Gastroesophageal sphincter (tissue), 4 donors: ENCODE measurements at places on chromosomes 3 and 15.

DNA sequence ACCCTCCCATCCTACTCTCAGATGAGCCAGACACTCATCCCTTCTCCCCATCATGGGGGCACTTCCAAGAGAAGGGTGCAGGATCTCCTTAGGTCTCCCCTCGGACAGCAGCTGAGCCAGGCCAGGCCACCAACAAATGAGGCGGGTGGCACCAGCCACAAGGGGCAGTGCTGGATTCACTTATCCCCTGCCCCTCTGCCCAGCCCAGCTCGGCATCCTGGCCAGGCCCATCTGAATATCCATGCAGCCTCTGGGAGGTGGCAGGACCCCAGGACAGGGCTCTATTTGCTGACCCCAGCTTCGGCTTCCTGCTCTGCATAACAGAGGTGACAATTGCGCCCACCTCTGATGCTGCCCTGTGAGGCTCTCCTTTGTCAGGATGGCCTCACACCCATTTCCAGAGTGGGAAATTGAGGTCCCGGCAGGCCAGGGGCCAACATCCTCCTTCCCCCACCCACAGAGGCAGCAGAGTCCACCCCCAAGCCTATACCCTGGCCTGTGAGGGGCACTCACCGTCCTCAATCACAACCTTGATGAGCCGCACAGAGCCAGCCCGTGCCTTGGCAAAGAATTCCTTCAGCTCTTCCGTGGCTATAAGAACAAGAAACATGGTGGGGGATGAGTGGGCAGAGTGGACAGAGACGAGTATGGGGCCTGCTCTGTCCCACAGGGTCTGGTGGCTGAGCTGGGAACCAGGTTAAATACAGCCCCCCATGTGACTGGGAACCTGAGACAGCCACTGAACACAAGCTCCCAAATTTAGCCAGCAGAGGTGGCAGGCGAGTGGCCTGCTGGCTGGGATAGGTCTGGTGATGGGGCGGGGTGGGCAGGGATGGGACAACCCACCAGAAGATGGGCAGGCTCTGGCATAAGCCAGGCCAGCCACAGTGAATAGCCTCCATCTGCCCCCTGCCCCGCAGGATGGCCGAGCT lies 4.2 kb downstream of the TWF2 start:
- H3K36me3 ChIP-seq, result peaks cover 55% of the 10 kb centered on the region
- ATAC-seq, result no peak
- H3K4me1 ChIP-seq, result no peaks in the 10 kb centered on the region
- no peaks in the 10 kb centered on the region for H3K27me3 ChIP-seq
- H3K27ac ChIP-seq, result no peak overlapping the region

GRCh38 chr3:6862880-6863195 lies 1.9 kb downstream of the GRM7 start:
- H3K27ac ChIP-seq, result no peak overlapping the region
- no peak for ATAC-seq
- H3K36me3 ChIP-seq, result no peaks in the 10 kb centered on the region
- H3K27me3 ChIP-seq, result peaks cover 51% of the 10 kb centered on the region

DNA sequence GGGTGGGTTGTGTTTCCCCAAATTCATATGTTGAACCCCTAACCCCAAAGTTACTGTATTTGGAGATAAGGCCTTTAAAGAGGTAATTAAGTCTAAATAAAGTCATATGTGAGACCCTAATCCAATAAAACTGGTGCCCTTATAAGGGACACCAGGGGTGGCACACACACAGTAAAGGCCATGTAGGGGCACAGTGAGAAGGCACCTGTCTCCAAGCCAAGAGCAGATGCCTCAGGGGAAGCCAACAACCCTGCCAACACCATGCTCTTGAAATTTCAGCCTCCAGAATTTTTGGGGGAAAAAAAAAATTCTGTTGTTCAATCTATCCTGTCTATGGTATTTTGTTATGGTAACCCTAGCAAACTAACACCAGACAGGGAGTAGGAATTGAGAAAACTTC lies 1.5 kb upstream of the GMNC start:
- no peaks in the 10 kb centered on the region for H3K36me3 ChIP-seq
- no peaks in the 10 kb centered on the region for H3K27me3 ChIP-seq
- H3K4me1 ChIP-seq, result no peaks in the 10 kb centered on the region
- no peak overlapping the region for H3K27ac ChIP-seq
- no peak overlapping the region for H3K4me3 ChIP-seq
- no peak for ATAC-seq

- no peaks in the 10 kb centered on the region for H3K36me3 ChIP-seq
- no peaks in the 10 kb centered on the region for H3K27me3 ChIP-seq
- H3K27ac ChIP-seq, result no peak overlapping the region
Observed at GRCh38 chr3:101281521-101282030, 38.8 kb downstream of the IMPG2 start.

- H3K27me3 ChIP-seq, result no peaks in the 10 kb centered on the region
- peak overlapping the region; percentile 11 for H3K27ac ChIP-seq
- H3K4me1 ChIP-seq, result no peaks in the 10 kb centered on the region
- peak; percentile 66 for ATAC-seq
Observed at GRCh38 chr3:73389117-73389813, 235.5 kb downstream of the PDZRN3 start.

- H3K36me3 ChIP-seq, result no peaks in the 10 kb centered on the region
- peaks cover 20% of the 10 kb centered on the region for H3K4me1 ChIP-seq
- ATAC-seq, result peak; percentile 17
- H3K27ac ChIP-seq, result peak overlapping the region; percentile 81
- H3K27me3 ChIP-seq, result no peaks in the 10 kb centered on the region
- H3K4me3 ChIP-seq, result peak overlapping the region; percentile 15
Observed at GRCh38 chr3:48561045-48561736, 2.4 kb downstream of the UCN2 start.

- H3K27ac ChIP-seq, result peak overlapping the region; percentile 2
- H3K4me1 ChIP-seq, result peaks cover 27% of the 10 kb centered on the region
- no peaks in the 10 kb centered on the region for H3K27me3 ChIP-seq
- no peaks in the 10 kb centered on the region for H3K36me3 ChIP-seq
- no peak for ATAC-seq
Observed at GRCh38 chr15:56817321-56818080, 84.2 kb upstream of the ZNF280D start.

GRCh38 chr15:42911058-42911592 lies 9.5 kb downstream of the TTBK2 start:
- H3K27me3 ChIP-seq, result no peaks in the 10 kb centered on the region
- no peaks in the 10 kb centered on the region for H3K4me1 ChIP-seq
- no peak overlapping the region for H3K4me3 ChIP-seq

GRCh38 chr3:137264071-137264820 lies 306.5 kb downstream of the IL20RB start:
- no peak overlapping the region for H3K27ac ChIP-seq
- peak; percentile 42 for ATAC-seq
- peaks cover 6% of the 10 kb centered on the region for H3K27me3 ChIP-seq
- no peaks in the 10 kb centered on the region for H3K36me3 ChIP-seq
- no peak overlapping the region for H3K4me3 ChIP-seq
- H3K4me1 ChIP-seq, result no peaks in the 10 kb centered on the region

DNA sequence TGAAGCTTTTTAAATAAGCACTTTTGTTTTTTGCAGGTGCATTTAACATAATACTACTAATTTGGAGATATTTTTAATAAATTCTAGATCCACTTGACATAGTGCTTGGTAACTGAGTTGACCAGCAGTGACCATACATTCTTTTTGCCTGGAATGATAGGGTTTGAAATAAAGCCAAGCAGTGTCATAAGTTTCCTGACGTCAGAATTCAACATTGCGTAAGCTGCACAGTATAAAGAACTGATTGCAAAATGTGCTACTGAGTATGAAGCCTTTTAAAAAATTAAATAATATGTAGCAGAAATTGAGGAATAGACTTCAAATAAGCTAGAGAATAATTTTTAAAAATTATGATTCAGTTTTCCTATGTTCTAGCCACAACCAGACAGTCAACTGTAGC lies 454.6 kb upstream of the ARPP21 start:
- no peak for ATAC-seq
- H3K27me3 ChIP-seq, result no peaks in the 10 kb centered on the region
- H3K36me3 ChIP-seq, result no peaks in the 10 kb centered on the region
- H3K4me1 ChIP-seq, result no peaks in the 10 kb centered on the region
- H3K4me3 ChIP-seq, result no peak overlapping the region
- H3K27ac ChIP-seq, result no peak overlapping the region

DNA sequence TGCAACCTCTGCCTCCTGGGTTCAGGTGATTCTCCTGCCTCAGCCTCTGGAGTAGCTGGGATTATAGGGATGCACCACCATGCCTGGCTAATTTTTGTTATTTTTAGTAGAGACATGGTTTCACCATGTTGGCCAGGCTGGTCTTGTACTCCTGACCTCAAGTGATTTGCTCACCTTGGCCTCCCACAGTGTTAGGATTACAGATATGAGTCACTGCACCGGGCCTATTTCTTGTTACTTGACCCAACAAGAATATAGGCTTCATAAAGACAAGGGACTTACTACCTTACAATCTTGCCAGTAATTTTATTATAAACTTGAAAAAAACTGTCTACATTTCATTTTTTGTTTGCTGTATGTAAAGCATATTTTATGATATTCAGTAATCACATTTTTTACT lies 21.4 kb upstream of the ZBTB47 start:
- H3K27me3 ChIP-seq, result no peaks in the 10 kb centered on the region
- H3K27ac ChIP-seq, result no peak overlapping the region
- H3K4me1 ChIP-seq, result no peaks in the 10 kb centered on the region
- no peak overlapping the region for H3K4me3 ChIP-seq
- ATAC-seq, result no peak

DNA sequence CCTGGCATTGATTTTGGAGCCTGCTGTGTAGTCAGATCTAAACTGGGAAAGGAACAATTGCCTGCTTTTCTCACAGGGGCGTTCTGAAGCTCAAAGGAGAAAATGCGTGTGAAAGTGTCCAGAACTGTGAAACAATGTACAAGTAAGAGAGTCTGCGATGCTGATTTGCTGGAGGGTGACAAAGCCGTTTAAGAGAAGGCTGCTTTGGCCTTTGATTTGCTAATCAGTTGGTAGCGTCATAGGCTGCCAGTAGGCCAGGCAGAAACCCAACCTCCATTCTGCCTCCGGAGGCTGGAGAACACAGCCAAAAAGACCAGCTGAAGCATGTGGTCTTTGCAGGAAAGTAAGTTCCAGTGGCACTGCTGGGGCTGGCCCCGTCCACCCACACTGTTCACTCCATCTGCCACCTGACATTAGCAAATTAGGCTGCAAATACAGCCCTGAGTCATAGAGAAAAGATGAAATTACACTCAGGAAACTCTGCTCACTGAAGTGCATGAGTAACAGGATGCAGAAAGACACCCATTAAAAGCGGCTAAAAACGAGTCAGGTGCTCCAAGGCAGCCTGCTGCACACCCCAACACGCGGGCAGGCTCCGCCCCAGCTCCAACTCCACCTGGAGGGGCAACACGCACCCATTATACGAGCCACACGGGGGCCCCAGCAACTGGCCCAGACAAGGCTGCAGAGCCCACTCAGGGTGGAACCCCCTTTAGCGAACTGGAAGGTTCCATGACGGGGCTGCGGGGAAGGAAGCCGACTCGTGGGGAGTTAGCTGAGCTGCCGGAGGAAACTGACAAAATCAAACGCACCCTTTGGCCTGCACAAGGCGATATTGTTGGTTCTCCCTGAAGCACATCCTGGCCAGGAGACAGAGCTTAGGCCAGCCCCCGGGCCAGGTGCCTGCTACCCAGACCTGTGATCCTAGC lies 31.6 kb downstream of the ZDHHC19 start:
- no peaks in the 10 kb centered on the region for H3K36me3 ChIP-seq
- no peaks in the 10 kb centered on the region for H3K27me3 ChIP-seq
- H3K27ac ChIP-seq, result no peak overlapping the region
- H3K4me3 ChIP-seq, result no peak overlapping the region
- H3K4me1 ChIP-seq, result no peaks in the 10 kb centered on the region
- ATAC-seq, result no peak

- H3K36me3 ChIP-seq, result no peaks in the 10 kb centered on the region
- ATAC-seq, result peak; percentile 46
- peak overlapping the region; percentile 88 for H3K4me3 ChIP-seq
- peaks cover 2% of the 10 kb centered on the region for H3K4me1 ChIP-seq
Observed at GRCh38 chr3:197750396-197750831, 731 bp downstream of the FYTTD1 start.

- H3K4me3 ChIP-seq, result no peak overlapping the region
- peak overlapping the region; percentile 86 for H3K27ac ChIP-seq
- ATAC-seq, result peak; percentile 66
Observed at GRCh38 chr3:64188810-64189560, 36.3 kb downstream of the PRICKLE2 start.

- no peak overlapping the region for H3K4me3 ChIP-seq
- H3K36me3 ChIP-seq, result no peaks in the 10 kb centered on the region
- peaks cover 7% of the 10 kb centered on the region for H3K4me1 ChIP-seq
- H3K27me3 ChIP-seq, result no peaks in the 10 kb centered on the region
Observed at GRCh38 chr15:35481992-35482391, 64.0 kb downstream of the DPH6 start.

DNA sequence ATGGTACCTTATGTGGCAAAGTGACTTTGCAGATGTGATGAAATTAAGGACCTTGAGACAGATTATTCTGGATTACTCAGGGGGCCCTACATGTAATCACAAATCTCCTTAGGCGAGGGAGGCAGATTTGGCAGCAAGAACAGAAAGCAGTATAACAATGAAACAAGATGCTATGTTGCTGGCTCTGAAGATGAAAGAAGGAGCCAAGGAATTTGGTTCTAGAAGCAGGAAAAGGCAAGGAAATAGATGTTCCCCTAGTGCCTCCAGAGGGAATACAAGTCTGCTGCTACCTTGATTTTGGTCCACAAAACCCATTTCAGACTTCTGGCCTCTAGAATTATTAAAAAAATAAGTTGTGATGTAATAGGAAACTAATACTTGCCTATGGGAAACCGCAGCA lies 64.5 kb downstream of the PIK3R4 start:
- no peak for ATAC-seq
- peaks cover 90% of the 10 kb centered on the region for H3K36me3 ChIP-seq
- no peak overlapping the region for H3K4me3 ChIP-seq
- H3K4me1 ChIP-seq, result no peaks in the 10 kb centered on the region
- no peaks in the 10 kb centered on the region for H3K27me3 ChIP-seq

GRCh38 chr3:159798951-159799350 lies 189.7 kb upstream of the IL12A start:
- no peaks in the 10 kb centered on the region for H3K36me3 ChIP-seq
- H3K27me3 ChIP-seq, result no peaks in the 10 kb centered on the region
- H3K27ac ChIP-seq, result peak overlapping the region; percentile 86
- peak; percentile 78 for ATAC-seq
- peaks cover 99% of the 10 kb centered on the region for H3K4me1 ChIP-seq

GRCh38 chr15:80487839-80488390 lies 83.7 kb downstream of the ARNT2 start:
- H3K27ac ChIP-seq, result no peak overlapping the region
- no peak overlapping the region for H3K4me3 ChIP-seq
- H3K36me3 ChIP-seq, result no peaks in the 10 kb centered on the region
- H3K27me3 ChIP-seq, result no peaks in the 10 kb centered on the region
- ATAC-seq, result no peak

DNA sequence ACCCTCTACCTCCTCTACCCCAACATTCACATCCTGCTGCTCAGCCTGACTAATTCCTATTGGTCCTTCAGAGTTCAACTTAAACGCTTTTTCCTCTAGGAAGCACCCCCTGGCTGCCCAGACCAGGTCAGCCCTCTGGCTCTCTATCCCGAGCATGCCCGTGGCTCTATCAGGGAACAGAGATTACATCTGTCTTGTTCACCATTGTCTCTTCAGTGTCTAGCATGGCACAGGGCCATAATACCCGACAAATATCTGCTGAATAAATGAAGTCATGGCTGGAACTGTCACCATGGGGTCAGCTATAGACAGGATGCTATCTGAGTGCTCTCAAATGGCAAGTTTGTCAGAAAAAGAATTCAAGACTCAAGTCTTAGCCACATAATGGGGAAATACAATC lies 296.9 kb upstream of the CHRNA7 start:
- H3K27me3 ChIP-seq, result no peaks in the 10 kb centered on the region
- no peaks in the 10 kb centered on the region for H3K36me3 ChIP-seq
- H3K27ac ChIP-seq, result no peak overlapping the region
- no peaks in the 10 kb centered on the region for H3K4me1 ChIP-seq
- H3K4me3 ChIP-seq, result no peak overlapping the region

GRCh38 chr15:72227720-72228119 lies 3.3 kb downstream of the PKM start:
- H3K4me1 ChIP-seq, result peaks cover 11% of the 10 kb centered on the region
- no peaks in the 10 kb centered on the region for H3K36me3 ChIP-seq
- H3K27me3 ChIP-seq, result no peaks in the 10 kb centered on the region
- peak overlapping the region; percentile 98 for H3K27ac ChIP-seq
- no peak overlapping the region for H3K4me3 ChIP-seq
